NCI-H187 (cell line): ENCODE measurements at places on chromosomes 1 and 21.

DNA sequence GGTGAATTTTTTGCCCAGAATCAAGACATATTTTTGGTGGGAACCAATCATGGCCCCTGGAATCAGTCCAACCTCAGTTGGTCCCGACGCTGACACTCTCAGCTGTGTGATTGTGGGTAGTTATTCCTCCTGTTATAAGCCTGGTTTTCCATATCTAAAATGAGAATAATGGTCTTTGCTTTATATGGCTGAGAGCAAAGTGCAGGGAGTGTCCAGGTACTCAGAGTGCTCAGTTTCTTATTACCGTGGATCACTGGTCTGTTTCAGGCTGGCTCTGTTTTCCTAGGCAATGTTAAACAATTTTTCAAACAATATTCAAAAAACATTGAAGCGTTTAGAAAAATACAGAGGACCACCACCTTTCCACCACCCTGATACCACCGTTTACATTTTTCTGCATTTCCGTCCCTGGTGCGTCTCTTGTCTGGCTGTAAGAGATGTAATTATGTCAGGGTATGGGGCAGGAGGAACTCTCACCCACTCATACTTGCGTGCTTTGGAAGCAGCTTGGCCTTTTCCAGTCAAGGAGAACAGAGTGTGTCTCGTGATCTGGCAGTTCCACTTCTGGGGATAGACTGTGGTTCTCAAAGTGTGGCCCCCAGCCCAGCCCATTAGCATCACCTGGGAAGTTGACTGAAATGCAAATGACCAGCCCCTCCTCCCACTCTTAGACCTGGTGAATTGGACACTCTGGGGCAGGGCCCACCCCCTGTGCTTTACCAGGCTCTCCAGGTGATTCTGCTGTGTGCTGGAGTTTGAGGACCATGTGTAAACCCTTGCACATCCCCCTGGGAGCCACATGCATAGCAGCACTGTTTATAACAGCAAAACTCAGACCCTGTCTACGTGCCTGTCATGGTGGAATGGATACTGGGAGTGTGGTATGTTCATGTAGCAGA lies 6.8 kb downstream of the MX1 start:
- DNase-seq: no peak

DNA sequence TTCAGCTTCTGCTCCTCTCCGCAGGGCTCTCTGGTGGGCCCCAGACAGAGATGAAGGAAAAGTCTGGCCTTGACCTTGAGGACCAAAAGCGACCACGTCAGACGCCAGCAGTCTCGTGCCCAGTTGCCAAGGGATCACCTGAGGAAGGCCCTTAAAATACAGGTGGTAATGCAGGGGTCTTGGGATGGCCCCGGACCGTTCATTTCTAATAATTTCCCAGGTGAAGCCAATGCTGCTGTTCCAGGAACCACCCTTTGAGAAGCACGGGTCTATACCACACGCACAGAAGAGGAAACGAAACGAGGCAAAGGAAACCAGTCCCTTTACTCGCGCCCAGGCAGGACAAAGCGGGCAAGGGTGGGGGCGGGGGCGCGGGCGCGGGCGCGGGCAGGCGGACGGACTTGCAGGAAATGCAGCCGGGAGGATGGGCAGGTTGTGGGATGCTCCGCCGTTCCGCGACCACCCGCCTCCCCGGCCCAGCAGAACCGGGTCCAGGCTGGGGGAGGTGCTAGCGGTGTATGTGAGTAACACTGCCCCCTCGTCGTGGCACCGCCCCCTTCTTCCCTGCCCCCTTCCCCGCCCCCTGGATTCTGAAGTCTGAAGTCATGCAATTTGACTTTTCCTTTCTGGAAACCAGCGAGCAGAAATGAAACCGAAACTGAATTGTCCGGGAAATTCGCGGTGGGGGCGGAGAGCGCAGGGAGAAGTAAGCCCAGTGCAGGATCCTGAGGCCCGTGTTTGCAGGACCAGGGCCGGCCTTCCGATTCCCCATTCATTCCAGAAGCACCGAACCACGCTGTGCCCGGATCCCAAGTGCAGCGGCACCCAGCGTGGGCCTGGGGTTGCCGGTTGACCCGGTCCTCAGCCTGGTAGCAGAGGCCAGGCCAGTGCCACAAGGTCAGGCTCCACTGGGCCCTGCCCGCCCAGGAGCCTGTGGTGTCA lies 5.8 kb upstream of the MX1 start:
- peak; percentile 54 for DNase-seq

DNA sequence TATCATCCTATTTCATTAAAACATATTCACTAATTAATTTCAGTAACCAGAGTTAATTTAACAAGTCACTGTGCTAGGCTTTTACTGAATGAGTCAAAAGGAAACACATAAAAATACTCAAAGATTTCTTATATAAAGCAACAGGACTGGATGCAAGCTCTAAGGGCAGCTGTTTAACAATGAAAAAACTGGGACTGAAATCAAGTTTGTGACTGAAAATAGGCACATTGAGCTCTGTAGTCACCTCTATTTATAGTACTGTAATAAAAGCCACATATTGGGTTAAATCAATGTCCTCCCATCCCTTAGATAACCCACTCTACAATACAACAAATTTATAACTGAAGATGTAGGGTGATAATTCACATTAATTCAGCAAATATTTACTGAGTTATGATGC lies 52.4 kb downstream of the SMYD3 start:
- DNase-seq: no peak

GRCh38 chr1:193658691-193659090 lies 472.3 kb upstream of the B3GALT2 start:
- no peak for DNase-seq

GRCh38 chr1:89908672-89909436 lies 86.1 kb upstream of the ZNF326 start:
- DNase-seq: no peak

DNA sequence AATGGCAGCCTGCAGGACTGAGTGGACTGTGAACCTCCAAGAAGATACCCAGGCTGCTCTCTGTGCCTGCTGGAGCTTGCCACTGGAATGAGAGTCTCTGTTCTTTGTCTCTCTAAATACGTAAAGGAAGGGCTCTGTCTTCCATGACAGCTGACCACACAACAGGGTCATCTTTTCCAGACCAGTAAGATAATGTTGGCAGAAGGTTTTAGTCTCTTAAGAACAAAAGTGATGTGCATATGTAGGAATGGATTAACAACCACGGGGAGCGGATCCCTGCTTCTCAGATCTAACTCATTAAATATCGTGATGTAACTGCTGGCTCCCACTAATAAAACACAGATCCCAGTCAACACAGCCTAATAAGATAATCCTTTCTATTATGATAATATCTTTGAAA lies 67.5 kb downstream of the MAP10 start:
- DNase-seq: no peak

DNA sequence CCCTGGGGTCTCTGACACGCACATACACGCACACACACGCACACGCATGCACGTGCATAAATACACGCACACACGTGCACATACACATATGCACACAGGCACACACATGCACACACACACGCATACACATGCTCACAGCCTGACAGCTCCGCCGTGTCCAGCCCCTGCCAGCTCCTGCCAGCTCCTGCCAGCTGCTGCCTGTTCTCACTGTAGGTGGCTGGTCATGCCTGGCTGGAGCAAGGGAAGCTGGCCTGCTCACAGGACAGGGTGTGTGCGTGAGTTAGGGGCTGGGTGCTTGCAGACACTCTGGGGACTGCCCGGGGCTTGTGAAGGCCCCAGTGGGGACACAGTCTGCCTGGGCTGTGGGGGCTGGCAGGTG lies 4.9 kb downstream of the PLCH2 start:
- DNase-seq: no peak

DNA sequence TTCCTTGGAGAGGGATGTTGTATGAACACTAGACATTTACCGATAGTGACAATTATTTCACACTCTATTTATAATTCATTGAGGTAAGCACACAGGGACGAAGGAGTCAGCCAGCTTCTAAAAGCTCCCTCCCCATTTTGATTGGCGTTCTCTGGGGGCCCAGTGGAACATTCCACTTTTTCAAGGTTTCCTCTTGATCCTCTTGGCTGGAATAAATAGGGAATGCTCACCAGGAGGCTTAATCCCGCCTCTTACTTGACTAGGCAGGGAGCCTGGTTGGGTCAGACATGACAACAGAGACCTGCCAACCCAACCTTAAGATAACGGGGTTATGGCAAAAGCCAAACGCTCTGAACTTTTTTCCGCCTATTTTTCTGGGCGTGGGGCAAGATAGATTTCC lies 974 bp downstream of the ACTN2 start:
- DNase-seq: no peak

DNA sequence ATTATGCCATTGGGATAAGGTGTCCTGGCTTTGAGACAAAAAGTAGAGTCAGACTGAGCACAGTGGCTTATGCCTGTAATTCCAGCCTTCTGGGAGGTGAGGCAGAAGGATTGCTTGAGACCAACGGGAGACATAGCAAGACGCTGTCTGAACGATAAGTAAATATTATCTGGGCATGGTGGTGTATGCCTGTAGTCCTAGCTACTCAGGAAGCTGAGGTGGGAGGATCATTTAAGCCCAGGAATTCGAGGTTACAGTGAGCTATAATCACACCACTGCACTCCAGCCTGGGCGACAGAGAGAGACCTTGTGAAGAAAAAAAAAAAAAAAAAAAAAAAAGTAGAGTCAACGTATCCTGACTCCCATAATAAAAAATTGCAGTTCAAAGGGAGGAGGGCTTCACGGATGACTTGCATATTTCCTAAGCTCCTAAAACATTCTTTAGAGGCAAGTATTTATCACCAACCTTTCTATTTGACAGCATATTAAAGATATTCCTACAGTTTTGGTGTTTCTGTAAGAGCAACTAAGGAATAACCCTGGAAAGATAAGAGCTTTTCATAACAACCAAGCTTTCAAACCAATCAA lies 141.2 kb downstream of the SLC44A5 start:
- DNase-seq: no peak

GRCh38 chr1:2204415-2205190 lies 10.0 kb upstream of the FAAP20 start:
- DNase-seq: peak; percentile 49

DNA sequence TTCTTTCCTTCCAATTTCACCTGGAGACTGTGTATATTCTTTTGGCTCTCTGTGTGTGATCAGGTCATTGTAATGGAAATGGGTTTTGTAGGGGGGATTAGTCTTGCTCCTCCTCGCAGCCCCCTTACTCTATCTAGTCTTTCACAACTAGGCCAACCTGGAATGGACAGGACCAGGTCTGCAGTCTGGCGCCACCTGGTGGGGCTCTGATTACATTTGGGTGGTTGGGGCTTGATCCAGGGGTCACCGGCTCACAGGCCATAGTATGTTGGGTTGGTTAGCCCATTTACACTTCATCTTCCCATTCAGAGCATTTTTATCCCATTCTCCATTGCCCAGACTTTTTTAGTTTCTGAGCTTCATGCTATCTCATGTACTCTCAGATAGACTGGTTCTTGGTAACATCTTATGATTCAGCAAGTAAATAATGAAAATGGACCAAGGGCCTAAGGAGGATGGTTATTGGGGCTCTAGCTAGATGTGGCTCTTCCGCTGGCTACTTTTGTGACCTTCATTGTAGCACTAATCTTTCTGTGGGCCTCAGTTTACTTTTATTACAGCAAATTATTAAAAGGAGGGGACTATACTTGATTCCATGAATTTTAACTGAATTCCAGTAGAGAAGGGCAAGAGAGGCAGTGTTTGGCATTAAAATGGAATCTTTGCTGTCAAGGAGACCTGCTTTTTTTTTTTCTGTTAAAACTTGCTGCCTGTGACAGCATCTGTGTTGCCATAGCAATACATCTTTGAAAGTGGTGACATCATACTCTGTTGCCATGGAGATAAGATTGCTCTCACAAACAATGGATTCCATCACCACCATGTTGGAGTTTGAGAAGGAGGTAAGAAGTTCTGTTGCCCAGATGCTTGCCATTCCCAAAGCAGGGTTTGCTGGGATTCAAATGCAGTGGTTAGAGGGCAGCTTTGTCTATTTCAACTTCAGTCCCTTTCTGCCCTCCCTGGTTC lies 150.1 kb downstream of the PLXNA2 start:
- no peak for DNase-seq

- DNase-seq: no peak
These were observed 17.0 kb downstream of the MCM3AP start for GRCh38 chr21:46268371-46268770.

GRCh38 chr1:41696381-41696780 lies 211.9 kb upstream of the EDN2 start:
- no peak for DNase-seq

- peak; percentile 89 for DNase-seq
These were observed 13.2 kb downstream of the IER5 start for GRCh38 chr1:181101581-181102226.

- DNase-seq: no peak
These were observed 6.5 kb upstream of the ITGB2 start for GRCh38 chr21:44927259-44927586.

- no peak for DNase-seq
These were observed 11.8 kb downstream of the C1orf174 start for GRCh38 chr1:3888301-3888700.

DNA sequence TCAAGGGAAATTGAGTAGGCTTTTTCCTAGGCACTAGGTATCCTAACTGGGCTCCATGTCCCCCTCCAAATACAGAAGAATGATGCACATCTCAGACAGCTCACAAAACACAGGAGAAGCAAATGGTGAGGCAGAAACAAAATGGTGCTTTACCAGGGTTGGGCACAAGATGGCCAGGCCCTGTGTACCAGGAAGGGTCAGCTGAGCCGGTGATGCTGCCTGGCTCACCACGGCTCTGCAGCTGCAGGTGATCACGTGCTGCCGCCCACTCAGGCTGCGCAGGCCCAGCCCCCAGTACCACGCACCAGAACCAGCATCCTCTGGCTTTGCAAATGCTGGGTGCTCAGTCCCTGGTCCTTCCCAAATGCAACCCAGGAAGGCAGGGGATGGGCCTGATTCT lies 993 bp upstream of the DSCAM start:
- no peak for DNase-seq

- DNase-seq: no peak
These were observed 56.1 kb downstream of the MIER1 start for GRCh38 chr1:66980745-66981367.

DNA sequence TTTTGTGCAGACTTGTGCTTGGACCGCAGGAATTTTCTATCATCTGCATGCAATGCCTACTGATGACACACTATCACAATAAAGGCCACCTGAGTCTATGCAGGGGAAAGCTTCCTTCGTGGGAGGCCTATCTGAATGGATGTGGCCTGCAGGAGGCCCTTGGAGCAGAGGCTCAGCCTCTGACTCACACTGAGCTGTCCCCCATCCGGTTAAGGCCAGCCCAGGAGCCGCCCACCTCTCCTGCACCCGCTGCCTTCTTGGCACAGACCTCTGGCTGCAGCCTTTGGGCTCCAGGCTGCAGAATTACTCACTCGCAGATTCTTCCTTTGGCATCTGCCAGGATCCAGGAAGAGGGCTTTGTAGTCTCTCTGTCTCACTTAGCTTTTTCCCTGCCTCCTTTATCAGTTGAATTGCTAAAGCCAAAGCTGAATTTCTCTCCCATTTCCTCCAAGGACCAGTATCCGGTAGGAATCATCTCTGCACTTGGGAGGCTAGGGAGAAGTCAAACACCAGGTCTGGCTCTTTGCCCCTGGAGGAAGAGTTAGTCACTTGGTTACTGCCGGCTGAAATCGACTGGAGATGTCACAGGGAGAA lies 65.1 kb upstream of the JUN start:
- no peak for DNase-seq

DNA sequence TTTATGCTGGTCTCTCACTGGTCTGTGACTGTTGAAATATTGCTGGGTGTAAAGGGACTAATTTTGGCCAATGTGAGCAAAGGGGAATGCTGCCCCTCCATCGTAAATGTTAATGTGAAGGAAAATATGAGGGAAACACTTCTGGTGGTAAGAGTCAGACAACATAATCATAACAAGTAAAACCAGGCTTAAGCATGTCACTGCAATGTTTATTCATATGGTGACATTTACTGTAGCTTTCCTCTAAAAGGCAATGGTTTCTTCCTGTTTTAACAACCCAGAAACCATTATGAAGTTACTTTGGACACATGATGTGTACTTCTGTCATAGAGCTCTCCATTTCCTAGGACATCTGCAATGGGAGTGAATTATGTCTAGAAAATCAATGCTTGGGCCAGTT lies 358.0 kb downstream of the LMO4 start:
- DNase-seq: no peak
